Amygdala (tissue), 56 donors: ENCODE measurements at places on chromosomes 1 and 21.

DNA sequence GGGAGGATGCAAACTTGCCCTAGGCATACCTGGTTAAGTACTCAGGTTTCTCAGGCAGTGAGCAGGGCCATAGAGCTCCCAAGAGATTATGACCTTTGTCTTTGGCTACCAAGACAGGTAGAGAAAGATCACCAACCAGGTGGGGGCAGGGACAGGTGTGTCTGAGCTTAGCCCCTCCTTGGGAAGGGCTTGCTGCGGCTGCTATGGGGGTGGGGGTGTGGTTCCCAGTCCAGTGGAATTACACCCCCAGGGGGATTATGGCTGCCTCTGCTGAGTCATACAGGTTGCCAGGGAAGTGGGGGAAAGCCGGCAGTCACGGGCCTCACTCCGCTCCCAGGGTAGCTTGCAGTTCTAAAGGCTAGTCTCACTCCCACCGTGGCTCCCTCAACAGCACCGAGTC, 65.2 kb upstream of the FAM163A start:
- no peak for DNase-seq

- DNase-seq: no peak
Measured at GRCh38 chr1:116425987-116426386, 52.9 kb downstream of the ATP1A1 start.

DNA sequence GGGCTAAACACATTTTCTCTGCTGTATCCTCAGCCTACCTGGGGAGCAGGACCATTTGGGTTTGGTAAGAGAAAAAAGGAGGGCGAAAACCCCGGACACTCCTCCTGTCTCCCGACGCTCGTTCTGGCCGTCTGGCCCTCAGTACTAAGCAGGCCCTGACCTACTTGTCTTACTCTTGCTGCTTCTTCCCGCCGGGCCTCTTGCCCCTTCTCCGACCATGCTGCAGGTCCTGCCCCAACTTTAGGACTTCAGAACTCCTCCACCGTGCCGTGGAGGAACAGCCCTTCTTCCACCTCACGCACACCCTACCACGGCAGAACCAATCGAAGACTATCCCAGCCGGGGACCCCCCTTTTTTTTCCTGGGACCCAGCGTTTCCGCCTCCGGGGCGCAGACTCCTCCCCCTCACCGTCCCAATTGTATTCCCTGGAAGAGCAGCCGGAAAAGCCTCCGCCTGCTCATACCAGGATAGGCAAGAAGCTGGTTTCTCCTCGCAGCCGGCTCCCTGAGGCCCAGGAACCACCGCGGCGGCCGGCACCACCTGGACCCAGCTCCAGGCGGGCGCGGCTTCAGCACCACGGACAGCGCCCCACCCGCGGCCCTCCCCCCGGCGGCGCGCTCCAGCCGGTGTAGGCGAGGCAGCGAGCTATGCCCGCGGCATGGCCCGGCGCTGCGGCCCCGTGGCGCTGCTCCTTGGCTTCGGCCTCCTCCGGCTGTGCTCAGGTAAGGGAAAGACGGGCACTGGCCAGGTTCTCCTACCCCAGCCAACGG, at the start of gene CHRNB2:
CHRNB2 (plus strand) TSS at position 393 of the 771 bp plus-strand sequence; CDS start at position 660, 267 bp downstream.
- peak; percentile 30 for DNase-seq

- DNase-seq: no peak
Measured at GRCh38 chr1:110055493-110056284, 14.8 kb downstream of the ALX3 start.

DNA sequence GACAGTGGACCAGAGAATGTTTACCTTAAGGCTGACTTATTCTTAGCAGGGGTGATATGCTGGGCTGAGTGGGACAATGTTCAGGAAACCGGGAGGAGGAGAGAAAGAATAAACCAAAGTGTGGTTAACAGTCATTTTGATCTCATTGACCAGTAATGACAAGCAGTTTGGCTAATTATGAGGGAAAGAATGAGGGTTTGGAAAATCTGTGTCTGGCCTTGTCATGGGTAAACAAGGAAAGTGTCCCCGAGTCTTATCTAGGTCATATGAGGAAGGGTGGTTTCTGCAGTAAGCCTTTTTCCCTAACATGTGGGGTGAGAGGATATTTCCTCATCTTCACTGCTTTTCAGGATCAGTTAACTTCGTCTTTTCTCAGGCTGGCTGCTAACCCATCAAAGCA, 155.0 kb downstream of the TPR start:
- DNase-seq: no peak

DNA sequence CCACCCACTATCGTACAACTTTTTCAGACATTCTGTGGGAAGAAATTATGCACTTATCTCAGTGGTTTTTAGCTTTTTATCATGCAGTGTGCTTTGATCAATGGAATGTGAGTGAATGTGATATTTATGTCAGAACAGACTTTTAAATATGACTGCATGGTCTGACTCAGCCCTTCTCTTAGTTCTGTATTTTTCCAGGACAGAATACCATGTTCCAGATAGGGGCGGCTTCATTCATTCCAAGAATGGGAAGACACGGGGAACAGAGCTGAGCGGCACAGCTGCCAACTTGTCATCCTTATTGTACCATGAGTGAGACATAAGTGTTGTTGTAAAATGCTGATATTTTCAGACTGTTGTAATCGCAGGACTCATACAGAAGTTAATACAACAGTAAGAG, 214.6 kb upstream of the NCAM2 start:
- no peak for DNase-seq

- no peak for DNase-seq
Measured at GRCh38 chr1:33668695-33669094, 195.2 kb upstream of the HMGB4 start.

DNA sequence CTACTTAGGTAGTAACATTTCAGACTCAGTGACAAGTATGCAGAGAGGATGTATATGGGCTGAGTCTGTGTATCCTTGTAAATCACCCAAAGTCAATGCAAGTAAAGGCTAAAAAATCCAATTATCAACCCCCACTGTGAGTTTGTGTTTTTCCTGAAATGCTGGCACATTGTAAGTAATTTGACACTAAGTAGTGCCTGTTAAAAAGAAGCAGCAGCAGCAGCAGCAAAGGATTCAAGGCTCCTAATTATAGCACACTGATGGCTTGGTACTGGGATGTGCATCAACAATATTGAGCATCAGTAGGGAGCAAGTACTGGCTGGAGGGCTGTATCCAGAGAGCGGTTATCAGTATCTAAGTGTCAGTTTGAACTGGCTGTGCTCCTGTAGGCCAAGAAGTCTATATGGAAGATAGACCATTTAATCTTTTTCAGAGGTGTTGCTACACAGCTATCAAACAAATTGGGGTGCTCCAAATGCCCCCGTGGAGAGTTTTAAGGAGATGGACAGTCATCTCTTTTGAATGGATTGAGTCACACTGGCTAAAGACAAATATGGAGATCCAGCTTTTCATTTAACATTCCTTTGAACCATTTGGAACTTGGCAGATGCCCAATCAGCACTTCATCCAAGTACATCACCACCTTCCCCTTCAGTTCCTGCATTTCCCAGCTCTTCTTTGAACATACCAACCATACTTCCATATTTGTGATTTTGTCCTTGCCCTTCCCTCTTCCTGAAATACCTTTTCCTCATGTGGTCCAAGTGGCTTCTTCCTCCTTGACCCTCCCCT, 241.2 kb upstream of the ST6GALNAC5 start:
- no peak for DNase-seq
